ENCODE measurements at places on chromosomes 4 and X.

- no peak for DNase-seq
These were observed 269.8 kb downstream of the COL25A1 start for GRCh38 chr4:109032671-109033070.

DNA sequence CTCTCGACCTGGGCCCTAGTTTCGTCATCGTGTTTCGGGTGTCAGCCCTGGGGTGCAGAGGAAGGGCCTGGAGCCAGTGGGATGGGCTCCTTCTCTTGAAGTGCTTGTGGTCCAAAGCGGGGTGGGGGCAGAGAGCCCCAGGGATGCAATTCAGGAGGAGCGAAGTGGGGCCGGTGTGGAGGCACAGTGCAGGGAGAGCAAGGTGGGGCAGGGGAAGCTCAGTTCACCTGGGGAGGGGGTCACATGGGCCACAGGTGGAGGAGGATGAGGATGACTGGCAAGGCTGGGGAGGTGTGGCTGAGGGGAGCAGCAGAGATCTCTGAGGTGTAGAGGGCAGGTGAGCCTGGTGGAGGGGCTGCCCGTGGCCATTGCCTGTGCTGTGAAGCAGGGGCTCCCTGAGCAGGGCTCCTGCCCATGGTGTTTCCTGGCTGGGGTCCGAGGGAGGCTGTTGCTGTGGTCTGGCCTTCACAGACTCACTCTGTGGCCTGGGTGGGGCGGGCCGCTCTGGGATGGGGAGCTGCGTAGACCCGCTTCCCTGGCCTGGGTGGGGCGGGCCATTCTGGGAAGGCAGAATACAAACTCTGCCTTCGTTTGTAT lies 6.9 kb downstream of the SORCS2 start:
- DNase-seq: no peak

- no peak for DNase-seq
These were observed 361.2 kb downstream of the ARAP2 start for GRCh38 chr4:35883108-35883507.

GRCh38 chr4:107863850-107864371 lies 39.2 kb downstream of the SGMS2 start:
- peak; percentile 45 for DNase-seq

DNA sequence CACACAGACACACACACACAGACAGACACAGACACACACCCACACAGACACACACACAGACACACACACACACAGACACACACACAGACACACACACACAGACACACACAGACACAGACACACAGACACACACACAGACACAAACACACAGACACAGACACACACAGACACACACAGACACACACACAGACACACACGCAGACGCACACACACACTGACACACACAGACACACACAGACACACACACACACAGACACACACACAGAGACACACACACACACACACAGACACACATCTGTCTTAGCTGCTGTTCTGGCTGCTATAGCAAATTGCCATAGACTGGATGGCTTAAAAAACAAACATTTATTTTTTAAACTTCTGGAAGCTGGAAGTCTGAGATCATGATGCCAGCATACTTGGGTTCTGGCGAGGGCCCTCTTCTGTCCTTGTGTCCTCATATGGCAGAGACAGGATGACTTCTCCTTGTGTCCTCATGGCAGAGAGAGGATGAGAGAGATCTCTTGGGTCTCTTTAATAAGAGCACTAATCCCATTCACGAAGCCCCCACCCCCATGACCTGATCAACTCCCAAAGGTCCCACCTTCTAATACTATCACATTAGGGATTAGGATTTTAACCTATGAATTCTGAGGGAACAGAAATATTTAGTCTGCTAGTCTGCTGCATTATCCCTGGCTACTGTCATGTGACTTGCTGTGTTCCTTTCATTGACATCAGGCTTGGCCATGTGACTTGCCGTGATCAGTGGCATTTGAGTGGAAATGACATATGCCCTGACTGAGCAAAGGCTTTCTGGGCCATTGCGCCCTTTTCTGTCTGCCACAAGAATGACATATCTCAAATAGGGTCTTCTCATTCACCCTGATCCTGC lies 32.7 kb upstream of the RASGEF1B start:
- DNase-seq: peak; percentile 51

- DNase-seq: no peak
These were observed 132.5 kb downstream of the PTTG2 start for GRCh38 chr4:38092701-38093100.

DNA sequence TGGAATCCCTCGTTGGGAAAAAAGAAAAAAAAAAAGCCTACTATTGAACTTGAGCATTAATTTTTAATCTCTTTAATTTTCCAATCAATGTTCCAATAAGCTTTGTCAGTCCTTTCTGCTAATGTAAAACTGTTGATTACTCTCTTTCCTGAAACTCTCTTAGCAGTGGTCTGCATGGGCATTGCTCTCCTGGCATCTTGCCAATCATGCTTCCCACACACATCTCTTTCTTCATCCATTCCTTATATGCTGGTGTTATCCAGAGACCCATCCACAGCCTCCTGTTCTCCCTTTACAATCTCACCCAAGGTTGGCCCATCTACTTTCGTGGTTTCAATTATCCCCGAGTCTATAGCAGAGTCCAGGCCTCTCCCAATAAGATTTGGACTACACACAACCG lies 31.8 kb upstream of the KCNE5 start:
- DNase-seq: no peak

DNA sequence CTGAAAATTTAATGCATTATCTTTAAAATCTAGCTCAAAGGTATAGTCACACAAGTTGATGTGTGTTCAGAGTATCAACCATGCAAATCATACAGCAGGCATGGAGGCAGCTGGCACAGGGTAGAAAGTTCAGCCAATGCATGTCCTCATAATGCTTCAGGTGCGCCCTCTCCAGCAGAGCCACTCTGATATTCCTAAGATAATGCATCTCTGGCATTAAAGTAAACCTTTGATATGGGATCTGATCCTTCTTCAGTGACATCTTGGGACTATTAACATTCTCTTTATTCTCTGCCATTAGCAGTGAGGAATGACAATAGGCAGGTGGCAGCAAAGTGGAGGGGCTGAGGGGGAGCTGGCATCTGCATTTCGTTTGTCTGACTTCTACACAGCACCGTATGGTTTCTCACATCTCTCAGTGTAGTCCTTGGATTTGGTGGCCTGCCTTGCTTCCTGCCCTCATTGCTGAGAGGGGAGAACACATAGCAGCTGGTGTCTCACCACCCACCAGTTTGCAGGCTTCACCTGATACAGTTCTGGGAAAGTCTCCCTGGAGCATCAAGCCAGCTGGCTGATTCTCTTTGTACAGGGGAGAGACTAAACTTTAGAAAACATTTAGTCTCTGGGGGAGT lies 168.7 kb upstream of the TBC1D9 start:
- DNase-seq: no peak

GRCh38 chr4:5710065-5710960 lies 688 bp upstream of the EVC start:
- DNase-seq: no peak

DNA sequence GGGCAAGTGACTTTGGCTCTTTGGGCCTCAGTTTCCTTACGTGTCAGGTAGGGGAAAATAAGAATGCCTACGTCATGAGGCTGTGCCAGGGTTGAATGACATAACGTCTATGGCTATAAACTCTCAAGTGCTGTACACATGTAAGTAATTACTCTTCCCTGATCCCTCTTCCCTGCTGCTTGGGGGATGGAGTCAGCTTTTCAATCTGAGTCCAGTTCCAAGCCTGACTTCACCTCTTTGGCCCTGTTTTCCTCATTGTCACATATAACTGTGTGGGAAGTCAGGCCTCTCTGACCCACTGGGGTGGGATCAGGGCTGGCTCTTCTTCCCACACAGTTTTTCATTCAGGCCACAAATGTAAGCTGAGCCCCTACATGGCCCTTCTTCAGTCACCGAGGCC lies 11.4 kb upstream of the CITED1 start:
- DNase-seq: no peak

DNA sequence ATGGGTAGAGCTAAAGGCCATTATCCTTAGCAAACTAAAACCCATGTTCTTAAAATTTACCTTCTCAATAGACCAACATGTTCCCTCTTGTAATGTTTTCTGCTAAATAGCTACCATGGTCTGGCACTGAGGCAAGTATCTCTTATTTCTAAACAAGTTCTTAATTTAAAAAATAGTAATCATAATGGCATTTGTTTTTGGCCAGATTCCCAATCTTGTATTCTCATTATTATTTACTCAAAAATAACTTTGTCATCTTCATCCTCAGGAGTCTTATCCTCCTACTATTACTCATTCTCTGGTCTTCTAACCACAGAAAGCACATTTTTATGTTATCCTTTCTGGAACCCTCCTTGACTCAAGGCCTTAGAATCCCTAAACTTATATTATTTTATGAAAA lies 931.2 kb downstream of the CCSER1 start:
- DNase-seq: no peak

- no peak for DNase-seq
These were observed 949.7 kb upstream of the TENM3 start for GRCh38 chr4:181293541-181293940.

DNA sequence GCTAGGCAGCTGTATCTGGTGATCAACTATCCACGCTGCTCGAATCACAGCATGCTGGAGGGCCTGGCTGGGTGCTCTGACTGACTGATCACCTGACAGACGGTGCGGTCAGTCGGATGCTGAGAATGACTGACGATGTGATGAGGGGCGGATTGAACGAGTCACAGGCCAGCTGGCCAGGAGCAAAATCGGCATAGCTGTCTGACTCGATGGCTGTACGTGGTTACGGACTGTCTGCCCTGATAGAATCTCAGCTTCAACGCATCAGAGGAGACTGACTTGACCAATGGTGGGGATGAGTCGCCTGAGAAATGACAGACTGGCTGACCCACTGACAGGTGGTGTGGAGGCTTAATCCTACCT lies 1.0 kb upstream of the SUV39H1 start:
- no peak for DNase-seq

DNA sequence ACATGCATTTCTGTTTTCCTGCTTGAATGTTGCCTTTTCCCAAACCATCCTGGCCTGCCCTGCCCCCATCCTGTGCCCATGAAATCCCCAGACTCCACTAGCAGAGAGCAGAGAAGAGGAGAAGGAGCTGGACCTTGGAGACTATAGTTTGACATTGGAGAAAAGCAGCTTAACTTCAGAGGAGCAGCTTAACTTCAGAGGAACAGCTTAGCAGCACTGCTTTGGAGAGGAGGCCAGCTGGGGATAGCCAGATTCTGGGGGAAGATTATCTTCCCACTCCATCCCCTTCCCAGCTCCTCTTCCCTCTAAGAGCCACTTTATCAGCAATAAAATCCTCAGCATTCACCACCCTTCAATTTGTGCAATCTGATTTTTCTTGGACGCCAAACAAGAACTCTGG lies 443.0 kb downstream of the PCDH10 start:
- DNase-seq: no peak

DNA sequence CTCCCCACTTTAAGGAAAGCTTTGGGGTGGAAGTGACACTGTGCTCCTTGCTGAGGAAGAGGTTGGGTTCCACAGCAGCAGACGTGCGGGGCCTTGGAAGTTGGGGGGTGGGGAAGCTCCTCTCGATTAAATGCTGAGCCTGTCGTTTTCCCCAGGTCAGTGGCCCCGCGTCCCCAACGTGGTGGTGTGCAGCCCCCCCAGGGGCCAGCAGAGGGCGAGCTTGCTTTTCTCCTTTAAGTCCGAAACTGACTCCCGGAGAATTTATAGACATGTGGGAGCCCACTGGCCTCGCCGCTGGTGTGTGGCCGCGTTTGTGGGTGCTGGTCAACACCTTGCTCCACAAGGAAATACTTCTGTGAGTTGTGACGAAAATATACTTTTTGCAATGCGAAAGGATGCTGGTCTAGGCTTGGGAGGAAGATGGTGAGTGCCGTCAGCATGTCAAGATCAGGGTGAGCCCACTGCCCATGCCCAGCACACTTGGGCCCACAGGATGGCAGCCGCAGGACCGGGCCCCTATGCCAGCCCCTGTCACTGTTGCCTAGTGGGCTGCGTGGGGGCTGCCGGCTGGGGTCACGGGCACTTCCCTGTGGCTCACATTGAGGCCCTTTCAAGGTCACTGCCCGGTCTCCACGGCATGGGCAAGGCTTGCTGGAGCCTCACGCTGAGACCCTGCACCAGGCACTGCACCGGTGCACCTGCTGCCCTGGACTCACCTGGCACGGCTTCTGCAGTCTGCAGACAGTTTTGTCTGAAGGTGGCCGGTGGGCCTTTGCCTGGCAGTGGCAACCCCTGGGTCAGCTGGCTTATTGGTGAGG lies 9.4 kb downstream of the UVSSA start:
- DNase-seq: peak; percentile 72

GRCh38 chrX:46165411-46165810 lies 379.8 kb downstream of the ZNF674 start:
- DNase-seq: no peak

GRCh38 chrX:126847143-126847542 lies 27.6 kb downstream of the PRR32 start:
- DNase-seq: no peak

GRCh38 chrX:28586286-28586685 lies 960 bp upstream of the IL1RAPL1 start:
- no peak for DNase-seq

DNA sequence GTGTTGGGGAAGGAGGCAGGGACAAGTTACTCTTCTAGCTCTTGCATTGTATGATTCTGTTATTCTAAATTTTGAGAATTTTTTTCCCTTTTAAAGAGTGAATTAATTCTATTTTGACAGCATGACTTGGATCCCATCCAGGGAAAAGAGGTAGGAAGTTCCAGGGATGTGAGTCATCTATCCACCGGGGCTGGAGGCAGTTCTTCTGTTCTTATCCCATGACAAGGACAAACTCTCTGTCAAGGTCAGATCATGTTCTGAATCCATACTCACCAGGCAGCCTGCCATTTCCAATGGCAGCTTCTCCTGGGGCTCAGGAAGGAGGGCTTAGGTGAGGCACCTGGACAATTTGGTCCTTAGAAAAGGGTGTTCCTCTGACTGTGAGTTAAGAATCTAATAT lies 132.0 kb upstream of the MED14 start:
- no peak for DNase-seq

GRCh38 chr4:3250956-3251690 lies 2.2 kb downstream of the MSANTD1 start:
- DNase-seq: peak; percentile 46

DNA sequence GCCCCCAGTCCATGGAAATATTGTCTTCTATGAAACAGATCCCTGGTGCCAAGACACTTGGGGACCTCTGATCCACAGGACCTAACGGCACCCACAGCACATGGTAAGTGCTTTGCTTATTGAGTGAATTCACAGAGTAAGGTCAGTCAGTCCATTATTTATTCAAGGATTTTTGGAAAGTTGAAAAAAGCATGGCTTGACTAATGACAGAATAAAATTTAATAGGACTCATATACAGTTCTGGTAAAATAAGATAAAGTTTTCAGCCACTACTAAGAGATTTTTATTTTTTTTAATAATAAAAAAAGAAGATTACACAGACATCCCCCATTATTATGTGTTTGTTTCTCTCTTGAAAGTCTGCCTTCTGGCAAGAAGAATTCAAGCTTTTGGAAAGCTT lies 490.6 kb upstream of the HS3ST1 start:
- no peak for DNase-seq

Data from activated CD8-positive, alpha-beta T cell treated with anti-CD3 and anti-CD28 coated beads for 36 hours (primary cell).